ENCODE measurements at places on chromosomes 1 and 21.

GRCh38 chr1:180358649-180359048, 128.6 kb downstream of the LHX4 start:
- peak; percentile 15 for DNase-seq

GRCh38 chr1:173914366-173914871, 2.7 kb downstream of the SERPINC1 start:
- peak; percentile 9 for DNase-seq

- peak; percentile 39 for DNase-seq
Measured at GRCh38 chr1:53327182-53327913, 522 bp downstream of the LRP8 start.

GRCh38 chr1:181812208-181812607, 249.3 kb downstream of the ZNF648 start:
- no peak for DNase-seq

GRCh38 chr1:209926045-209926444, 12.0 kb upstream of the SYT14 start:
- DNase-seq = no peak

- no peak for DNase-seq
Measured at GRCh38 chr1:21902026-21903012, 34.8 kb downstream of the HSPG2 start.

GRCh38 chr1:151368393-151369301, 3.9 kb downstream of the SELENBP1 start:
- DNase-seq = no peak

DNA sequence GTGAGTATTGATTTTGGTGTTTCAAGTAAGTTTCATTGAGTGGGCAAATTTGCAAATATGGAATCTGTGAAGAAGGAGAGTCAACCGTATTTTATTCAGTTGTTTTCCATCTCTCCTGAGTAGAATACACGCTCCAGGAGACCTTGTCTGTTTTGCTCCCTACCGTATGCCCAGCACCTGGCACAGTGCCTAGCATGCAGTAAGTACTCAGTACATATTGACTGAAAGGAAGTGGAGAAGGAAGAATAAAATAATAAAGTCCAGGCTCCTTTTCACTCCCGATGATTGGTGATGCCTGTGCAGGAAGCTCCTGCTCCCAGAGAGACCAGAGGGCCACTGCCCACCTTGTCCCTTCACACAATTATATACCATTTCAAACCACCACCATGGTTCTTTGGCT, 59.4 kb upstream of the NEK2 start:
- DNase-seq = no peak

DNA sequence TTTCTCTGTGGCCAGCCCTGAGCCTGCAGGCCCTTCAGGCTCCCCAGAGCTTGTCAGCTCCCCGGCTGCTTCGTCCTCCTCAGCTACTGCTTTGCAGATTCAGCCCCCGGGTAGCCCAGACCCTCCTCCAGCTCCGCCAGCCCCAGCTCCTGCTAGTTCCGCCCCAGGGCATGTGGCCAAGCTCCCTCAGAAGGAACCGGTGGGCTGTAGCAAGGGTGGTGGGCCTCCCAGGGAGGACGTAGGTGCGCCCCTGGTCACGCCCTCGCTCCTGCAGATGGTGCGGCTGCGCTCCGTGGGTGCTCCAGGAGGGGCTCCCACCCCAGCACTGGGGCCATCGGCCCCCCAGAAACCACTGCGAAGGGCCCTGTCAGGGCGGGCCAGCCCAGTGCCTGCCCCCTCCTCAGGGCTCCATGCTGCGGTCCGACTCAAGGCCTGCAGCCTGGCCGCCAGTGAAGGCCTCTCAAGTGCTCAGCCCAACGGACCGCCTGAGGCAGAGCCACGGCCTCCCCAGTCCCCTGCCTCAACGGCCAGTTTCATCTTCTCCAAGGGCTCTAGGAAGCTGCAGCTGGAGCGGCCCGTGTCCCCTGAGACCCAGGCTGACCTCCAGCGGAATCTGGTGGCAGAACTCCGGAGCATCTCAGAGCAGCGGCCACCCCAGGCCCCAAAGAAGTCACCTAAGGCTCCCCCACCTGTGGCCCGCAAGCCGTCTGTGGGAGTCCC, 45.4 kb downstream of the YARS1 start:
- DNase-seq = no peak

GRCh38 chr1:94949681-94950661, 23.1 kb upstream of the CNN3 start:
- peak; percentile 71 for DNase-seq

DNA sequence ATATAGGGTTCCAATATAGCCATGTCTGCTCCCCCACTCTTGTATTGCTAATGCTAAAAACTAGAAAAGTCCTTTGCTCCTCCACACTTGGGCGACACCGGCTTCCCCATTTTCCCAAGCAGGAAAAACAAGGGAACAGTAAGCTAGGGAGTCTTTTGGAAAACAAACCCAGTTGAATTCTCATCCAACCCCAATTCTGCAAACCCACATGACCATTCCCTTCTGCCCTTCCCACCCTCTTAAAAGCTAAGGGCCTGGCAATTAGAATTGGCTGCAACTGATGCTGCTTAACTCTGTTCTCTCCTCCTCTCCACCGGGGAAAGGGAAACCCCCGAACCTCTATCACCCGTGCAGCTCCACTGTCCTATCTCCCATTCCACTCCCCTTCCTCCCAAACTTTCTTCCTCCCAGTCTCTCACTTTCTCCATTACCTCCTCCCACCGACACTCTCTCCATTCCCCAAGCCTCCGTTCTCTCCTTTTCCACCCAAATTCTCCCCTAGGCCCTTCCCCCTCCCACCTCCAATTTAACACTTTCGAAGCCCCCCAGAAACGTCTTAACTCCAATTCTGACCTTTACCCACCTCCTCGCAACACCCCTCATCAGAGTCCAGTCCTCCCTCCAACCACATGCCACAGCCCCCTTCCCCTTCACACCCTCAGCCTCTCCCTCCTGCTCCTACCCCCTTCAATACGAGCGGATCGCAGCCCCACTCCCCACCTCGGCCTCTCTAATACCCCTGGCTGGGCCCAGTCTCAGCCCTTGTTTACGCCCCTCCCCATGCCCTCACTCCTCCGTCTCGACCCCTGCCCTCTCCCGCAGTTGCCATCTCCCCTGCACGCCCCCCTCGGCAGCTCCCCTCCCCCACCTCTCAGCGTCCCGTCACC, 701 bp downstream of the DEDD start:
- no peak for DNase-seq

DNA sequence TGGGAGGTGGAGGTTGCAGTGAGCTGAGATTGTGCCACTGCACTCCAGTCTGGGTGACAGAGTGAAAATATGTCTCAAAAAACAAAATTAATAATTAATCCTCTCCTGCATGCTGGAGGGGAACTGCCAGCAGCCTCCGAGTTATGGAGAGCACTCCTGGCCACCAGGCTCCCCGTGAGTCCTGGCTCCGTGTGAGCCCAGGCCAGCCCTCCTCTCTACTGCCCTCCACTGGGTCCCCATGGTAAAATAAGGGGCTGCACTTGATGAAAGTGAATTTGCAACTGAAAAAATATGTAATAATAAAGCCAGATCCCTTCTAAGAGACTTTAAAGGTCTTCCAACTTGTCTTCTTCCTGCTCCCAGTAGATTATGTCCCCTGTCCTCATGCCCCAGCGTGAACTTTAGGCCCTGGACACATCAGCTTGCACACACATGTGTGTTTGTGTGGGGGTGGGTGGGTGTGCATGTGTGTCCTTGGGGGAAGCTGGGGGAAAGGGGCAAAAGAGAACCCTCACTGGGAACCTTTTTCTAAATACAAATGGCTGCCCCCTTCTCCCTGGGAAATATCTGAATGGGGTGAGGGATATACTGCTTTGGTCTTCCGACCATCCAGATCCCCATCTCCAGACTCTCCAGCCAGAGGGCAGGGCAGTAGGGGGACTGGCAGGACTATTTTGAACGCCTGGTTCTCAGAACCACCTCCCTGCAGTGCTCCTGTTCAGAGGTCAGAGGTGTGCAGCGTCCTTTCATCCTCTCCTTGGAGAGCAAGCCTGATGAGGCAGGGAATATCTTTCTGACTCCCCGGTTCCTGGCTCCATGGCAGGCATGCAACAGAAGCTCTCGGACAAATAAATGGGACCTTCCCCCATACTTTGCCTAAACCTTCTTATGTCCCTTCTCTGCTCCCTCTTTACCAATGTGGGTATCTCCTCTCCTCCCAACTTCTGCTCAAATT, 26.2 kb downstream of the NEK2 start:
- DNase-seq = peak; percentile 52

DNA sequence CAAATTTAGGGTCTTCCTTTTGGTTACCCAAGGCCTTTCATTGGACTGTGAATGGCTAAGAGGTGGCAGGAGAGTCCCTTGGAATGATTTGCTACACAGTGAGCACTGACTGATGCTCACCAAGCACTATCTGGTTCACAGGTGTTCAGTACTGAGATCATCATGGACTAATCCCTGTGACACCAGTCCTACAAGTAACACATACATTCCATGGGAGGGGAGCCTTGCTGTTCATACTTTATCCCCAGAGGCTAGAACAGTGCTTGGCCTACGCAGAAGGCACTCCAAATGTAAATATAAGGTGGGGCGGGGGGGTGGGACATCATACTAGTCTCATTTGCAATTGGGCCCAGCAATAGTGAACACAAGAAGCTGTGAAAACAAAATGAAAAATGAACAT, 20.5 kb upstream of the TMEM200B start:
- no peak for DNase-seq

- DNase-seq = peak; percentile 62
Measured at GRCh38 chr1:151790940-151791651, 796 bp upstream of the TDRKH start.

- no peak for DNase-seq
Measured at GRCh38 chr1:8460784-8461183, 142.9 kb downstream of the SLC45A1 start.

- DNase-seq = peak; percentile 38
Measured at GRCh38 chr1:96568639-96569038, 152.9 kb upstream of the PTBP2 start.

GRCh38 chr1:19081218-19081893, 124.9 kb upstream of the IFFO2 start:
- no peak for DNase-seq

GRCh38 chr1:91803123-91803522, 82.8 kb downstream of the TGFBR3 start:
- no peak for DNase-seq

- no peak for DNase-seq
Measured at GRCh38 chr1:163580926-163581325, 259.2 kb downstream of the NUF2 start.

- no peak for DNase-seq
Measured at GRCh38 chr1:56666112-56666608, 21.0 kb downstream of the PRKAA2 start.

DNA sequence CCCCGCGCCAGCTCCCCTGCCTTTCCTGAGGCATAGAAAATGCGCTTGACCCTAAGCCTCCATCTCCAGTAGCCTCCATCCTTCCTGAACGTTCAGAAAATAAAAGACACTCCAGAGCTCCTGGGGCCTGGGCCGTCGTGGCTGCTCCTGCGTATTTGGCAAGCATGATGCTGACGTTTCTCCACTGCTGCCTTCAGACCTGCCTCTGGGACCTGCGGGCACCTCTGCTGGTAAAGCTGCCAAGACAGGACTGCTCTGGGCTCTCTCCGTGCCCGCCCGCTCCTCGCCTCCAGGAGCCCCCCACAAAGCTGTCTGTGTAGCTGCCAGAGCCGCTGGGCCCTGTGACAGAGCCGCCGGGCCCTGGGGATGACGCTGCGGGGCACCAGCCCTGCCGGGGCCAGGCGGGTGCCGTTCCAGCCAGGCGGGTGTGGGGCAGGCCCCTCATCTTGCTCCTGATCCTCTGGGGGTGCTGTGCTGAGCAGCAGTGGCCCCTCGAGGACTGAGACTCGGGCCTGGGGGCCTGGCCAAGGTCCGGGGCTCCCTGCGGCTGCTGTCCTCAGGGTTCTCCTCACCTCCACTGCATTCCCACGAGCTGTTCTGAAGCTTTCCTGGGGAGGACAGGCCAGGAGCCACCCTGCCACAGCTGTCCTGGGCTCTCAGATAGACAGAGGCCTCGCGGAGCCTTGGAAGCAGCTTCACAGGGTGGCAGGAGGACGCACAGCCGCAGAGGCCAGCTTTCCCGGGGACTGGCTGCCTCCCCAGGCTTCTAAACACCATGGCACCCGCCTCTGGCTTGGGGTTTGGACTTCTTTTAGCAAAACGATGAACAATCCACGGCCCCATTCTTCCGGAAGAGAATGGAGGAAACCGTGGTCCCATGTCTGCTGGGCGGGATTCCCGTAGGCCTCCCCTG, 48.1 kb downstream of the MORN1 start:
- DNase-seq = no peak

GRCh38 chr1:181768930-181769280, 285.6 kb downstream of the CACNA1E start:
- no peak for DNase-seq

DNA sequence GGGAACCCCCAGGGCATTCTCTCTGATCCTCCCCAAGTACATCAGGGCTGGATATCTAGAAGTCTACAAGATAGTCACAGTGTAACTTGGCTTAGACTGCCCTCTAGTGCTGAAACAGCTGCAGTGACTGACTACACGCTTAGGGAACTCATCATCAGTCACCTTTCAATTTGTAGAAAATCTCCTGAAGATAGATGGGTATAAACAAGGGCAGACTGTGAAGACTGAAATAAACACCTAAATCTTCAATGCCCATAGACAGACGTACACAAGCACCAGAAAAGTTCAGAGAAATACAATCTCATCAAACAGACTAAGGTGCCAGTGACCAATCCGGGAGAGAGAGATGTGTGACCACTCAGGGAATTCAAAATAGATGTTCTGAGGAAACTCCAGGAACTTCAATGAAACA, 46.6 kb downstream of the PACC1 start:
- peak; percentile 58 for DNase-seq

DNA sequence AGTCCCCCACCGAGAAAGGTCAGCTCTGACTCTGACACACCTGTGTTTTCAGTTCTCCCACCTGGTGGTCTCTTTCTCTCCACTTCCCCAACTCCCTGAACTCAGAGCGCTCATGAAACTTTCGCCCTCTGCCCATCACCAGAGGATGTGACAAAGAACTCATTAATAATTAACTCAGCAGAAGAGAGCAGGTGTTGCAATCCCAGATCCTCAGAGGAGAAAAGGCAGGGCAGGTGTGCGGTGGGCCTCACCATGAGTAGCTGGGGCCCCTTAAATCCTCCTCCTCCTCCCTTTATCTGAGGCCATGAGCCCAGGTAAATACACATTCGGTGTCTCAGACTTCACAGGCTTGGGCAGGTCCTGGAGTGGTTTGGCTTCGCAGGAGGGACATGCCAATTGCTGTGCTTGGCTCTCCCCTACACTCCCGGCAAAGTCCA, 1.7 kb upstream of the LAMB3 start:
- DNase-seq = no peak

- DNase-seq = no peak
Measured at GRCh38 chr1:208289716-208290115, 45.5 kb upstream of the PLXNA2 start.

DNA sequence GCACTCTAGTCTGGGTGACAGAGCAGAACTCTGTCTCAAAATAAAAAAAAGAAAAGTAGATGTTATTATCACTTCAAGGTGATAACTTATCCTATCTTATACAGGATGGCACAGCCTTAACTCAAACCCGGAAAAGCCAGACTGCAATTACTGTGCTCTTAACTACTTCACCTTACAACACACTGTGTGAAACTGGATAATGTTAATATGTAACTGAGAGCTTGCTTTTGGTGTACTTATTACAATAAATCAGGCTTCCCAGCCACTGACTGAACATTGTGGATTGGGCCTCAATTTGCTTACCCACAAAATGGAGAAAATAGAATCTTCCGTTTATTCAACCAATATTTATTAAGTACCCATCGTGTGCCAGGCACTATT, 1.4 kb downstream of the ORC1 start:
- DNase-seq = no peak
